ENCODE measurements at places on chromosomes 1 and 21.

DNA sequence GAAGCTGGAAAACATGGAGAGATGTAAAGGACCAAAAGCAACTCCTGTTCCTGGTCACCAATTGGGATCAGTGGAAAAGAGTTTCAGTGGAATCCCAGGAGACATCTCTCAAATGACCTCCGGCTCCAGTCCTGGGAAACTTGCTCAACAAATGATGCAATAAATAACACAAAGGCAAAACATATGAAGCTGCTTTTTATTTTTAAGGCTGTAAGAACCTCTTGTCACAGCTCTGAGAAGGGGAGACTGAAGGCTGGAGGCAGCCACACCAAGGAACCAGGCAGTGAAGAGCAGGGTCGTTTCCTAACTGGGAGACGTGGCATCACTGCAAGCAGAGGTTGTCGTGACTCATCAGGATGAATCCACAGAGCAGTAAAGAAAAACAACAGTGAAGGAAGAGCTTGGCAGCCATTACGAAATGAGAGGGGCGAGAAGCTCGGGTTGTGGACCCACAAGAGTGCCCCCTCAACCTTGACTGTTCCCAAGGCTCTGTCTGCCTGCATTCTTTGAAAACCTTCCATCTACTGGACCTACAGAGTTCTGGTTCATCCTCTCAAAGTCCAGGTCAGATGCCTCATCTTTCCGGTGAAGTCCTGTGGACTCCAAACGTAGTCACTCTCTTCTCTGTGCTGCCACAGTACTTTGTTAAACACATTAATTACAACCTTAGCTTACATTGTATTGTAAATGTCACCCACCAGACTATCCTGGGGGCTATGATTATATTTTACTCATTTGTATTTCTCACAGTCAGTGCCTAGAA, 32.1 kb downstream of the JAK1 start:
- DNase-seq, result no peak

DNA sequence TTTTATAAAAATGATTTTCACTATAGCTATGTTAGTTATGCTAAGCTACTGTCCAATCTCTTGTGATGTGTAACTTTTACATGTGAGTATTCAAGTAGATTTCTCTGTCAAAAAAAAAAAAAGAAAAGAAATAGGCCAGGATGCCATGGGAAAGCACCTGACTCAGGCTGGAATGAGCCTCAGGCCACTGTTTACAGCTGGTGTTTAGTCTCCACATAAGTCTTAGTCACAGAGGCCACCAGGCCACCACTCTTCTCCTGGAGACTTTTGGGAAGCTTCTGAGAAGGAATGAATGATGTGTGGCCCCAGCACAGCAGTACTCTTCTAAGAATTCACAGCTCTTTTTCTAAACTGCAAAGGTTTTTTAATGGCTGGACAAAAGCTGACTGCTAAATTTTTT, 48.9 kb downstream of the CHML start:
- no peak for DNase-seq

DNA sequence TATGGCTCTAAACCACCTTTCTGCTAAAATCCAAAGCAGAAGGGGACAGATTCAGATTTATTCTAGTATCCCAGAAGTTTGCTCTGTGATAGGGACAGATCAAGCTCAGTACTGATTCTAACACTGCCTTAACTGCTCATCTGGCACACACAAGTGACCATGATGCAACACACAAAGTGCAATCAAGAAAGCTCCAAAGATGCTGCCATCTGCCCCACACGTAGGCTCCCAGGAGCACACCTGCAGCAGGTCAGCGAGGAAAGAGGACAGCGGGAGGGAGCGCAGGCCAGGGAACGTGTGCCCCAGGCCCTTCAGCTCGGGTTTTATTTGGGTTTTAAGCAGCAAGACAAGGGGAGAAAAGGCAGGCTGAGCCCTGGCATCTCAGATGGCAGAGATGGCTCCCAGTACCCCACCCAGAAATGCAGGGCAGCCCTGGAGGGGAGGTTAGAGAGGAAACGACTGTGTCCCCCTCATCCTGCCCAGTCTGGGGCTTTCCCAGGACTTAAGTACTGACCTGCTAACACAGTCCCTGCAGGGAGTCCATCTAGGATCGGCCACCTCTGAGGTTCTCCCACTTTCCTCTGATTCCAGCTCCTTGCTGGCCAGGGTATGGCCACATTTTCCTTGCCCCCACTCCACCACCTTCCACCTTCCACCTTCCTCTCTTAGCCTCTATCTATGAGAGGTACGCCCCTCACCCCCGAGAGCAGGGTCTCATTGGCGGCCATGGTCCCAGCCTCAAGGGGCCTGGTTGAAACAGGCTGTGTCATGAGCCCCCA, 1.2 kb downstream of the TRIM11 start:
- no peak for DNase-seq

GRCh38 chr1:119052267-119052666, 64.1 kb upstream of the TBX15 start:
- DNase-seq, result no peak

DNA sequence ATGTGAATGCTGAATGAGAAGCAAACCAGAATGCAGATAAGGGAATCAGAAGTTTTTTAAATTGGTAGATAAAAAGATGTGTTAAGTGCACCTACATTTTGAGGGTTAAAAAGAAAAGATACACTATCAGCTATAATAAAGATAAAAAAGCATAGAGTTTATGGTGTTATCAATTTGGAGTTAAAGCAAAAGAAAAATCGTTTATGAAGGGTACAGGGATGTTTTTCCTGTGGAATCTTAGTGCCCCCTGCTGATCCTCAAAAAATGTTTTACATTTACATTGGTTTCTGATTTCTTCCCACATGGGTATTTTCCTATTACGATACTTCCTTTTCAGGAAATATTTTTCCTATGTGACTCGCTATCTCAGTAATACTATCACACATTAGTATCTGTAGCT, 293.5 kb downstream of the MRPL39 start:
- DNase-seq, result no peak

GRCh38 chr1:83887483-83887882, 111.4 kb downstream of the TTLL7 start:
- no peak for DNase-seq

DNA sequence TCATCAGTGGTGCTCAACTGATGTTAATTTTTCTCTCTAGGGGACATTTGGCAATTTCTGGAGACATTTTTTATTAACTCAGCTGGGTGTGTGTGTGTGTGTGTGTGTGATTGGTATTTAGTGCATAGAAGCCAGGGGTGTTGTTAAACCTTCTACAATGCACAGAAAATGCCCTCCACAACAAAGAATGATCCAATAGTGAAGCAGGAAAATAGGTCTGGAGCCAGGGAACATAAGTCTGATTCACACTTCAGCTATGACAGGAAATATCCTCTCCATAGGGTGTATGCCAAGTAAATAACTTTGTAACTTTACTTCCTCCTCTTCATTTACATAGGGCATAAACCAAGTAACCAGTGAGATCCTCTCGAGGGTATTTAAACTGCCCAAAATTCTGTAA, 25.1 kb upstream of the TMEM61 start:
- DNase-seq, result no peak

- no peak for DNase-seq
These were observed 35.6 kb upstream of the TADA1 start for GRCh38 chr1:166911624-166912023.

- DNase-seq, result no peak
These were observed 136.8 kb downstream of the ZC3H11B start for GRCh38 chr1:219476116-219476515.

Data from CD8-positive, alpha-beta memory T cell (primary cell).